ENCODE measurements at places on chromosomes 3 and 15.

- no peak for DNase-seq
These were observed 449 bp downstream of the ROBO1 start for GRCh38 chr3:79767194-79767904.

DNA sequence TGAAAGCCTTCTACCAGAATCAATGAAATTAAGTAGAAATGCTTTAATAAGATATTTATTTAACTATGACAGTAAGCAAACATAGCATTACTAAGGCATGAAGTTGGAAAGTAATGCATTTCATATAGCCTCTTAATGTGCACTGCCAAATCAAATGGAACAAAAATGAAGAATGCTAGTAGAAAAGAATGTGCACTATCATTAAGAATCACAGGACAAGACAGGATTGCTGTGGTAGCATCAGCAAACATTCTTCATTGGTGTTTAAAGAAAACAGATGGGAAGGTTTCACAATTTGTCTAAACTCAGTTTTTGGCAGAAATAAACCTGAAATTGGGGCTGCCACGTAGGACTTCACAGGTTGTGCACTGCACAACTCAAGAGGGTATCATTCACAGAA lies 168.9 kb downstream of the CNTN3 start:
- no peak for DNase-seq

- no peak for DNase-seq
These were observed 332.0 kb upstream of the RASGRP1 start for GRCh38 chr15:38896647-38897046.

DNA sequence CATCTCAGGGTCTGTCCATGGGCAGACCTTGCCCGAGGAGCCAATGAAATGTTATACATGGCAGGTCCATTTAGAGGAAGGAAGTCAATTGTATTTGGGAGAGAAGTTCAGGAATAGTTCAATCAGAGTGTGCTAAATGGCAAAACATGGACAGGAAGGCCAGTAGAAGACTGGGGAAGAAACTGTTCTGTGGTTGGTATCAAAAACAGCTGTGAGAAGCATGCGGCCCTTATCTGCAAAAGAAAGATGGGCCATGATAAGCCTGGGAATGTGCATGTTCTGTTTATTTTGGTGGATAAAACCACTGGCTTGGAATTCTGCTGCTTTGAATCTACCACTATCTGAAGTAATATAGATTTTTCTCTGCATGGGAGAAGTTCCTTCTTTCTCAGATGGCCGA lies 100.4 kb downstream of the MCTP2 start:
- DNase-seq: no peak

- DNase-seq: no peak
These were observed 1.5 kb upstream of the NMNAT3 start for GRCh38 chr3:139679220-139679775.

DNA sequence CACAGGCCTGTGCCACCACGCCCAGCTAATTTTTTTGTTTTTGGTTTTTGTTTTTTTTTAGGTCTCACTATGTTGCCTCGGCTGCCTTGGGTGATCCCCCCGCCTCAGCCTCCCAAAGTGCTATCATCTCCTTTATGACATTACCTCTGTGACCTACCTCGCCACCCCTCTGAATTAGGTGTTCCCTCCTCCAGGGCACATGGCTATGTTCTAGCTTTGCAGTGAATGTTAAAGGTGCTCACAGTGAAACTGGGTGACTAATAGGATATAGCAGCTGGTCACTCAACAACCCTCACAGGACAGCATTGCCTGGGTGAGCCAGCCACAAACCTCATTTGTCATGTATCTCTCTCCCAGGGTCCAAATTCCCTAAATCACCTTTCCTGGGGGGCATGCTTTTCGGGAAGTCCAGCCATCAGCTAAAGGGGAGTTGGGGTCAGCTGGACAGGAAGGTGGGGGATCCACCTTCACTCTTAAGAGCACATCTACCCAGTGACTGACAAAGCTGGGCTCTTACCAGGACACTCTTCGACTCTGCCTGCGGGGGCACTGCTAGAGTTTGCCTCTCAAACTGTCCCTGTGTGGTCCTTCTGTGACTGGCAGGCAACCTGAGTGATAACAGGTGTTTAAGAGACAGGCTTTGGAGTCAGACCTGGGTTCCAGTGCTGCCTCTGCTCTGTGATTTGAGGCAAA lies 1.6 kb upstream of the TTLL3 start:
- peak; percentile 51 for DNase-seq
